Left hindlimb (tissue), 1 donor: ENCODE measurements at places on chromosomes 7 and 10.

DNA sequence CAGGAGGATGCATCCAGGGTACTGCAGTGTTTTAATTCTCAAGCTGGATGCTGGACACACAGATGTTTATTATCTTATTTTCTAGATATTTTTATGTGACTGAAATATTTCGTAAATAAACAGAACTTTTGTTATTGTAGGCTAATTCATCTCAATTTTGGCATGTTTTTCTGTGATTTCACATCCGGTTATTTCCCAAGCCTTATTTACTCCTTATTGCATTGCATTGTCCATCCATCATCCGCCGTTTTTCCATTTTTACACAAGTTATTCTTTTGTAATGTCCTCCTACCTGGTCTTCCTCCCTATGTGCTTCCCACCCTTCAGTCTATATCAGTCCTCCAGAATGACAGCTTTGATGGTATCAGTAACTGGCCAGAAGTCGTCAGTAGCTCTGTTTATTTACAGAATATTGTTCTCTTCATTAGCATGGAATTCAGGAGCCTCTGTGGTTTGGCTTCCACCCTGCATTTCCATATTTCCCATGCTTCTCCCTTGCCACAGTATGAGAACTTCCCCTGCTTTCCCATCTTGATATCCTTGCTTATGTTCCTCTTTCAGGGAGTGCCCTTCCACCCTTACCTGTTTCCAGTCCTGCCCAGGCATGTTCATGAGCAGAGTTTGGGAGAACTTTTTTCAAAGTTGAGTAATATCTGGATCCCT, 16.1 kb downstream of the GNAI1 start:
- DNase-seq = no peak

- no peak for DNase-seq
These were observed 504.4 kb downstream of the LRMDA start for GRCh38 chr10:75935650-75936400.

DNA sequence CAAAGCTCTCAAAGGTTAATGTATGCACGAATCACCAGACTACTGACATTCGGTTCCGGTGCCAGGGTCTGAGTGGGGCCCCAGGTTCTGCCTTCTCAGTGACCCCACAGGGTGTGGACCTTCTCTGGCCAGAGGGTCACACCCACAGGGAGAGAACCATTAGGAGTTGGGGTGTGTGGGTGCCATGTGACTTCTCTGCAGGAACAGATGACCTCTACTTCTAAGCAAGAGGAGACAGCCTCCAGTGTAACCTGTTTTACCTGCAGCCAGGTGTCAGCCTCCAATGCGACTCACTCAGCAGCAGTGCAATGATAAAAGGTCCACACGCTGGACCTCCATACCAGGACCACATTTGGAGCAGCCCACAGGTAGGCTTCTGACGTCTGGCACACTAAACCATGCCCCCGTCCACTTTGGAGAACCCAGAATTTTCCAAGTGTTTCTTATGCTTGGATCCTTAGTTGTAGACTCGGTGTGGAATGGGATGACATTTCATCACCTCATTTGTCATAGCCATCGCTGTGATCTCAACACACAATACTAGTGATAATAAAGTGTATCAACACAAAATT, 16.2 kb upstream of the INSIG1 start:
- no peak for DNase-seq

- DNase-seq = no peak
These were observed 23.7 kb downstream of the SLC29A3 start for GRCh38 chr10:71342573-71343391.

DNA sequence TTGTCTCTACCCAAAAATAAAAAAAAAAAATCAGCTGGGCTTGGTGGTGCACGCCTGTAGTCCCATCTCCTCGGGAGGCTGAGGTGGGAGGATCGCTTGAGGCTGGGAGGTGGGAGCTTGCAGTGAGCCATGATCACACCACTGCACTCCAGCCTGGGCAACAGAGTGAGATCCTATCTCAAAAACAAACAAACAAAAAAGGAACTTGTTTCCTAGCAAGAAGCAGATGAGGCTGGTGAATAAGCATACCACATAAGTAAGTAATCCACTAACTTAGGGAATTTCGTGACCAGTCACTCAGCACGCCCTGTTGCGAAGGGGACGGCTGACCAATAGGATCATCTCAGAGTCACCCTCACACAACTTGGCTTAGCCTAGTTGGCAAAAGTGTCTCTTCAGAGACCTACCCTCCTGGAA, 64.6 kb downstream of the CUX1 start:
- no peak for DNase-seq

DNA sequence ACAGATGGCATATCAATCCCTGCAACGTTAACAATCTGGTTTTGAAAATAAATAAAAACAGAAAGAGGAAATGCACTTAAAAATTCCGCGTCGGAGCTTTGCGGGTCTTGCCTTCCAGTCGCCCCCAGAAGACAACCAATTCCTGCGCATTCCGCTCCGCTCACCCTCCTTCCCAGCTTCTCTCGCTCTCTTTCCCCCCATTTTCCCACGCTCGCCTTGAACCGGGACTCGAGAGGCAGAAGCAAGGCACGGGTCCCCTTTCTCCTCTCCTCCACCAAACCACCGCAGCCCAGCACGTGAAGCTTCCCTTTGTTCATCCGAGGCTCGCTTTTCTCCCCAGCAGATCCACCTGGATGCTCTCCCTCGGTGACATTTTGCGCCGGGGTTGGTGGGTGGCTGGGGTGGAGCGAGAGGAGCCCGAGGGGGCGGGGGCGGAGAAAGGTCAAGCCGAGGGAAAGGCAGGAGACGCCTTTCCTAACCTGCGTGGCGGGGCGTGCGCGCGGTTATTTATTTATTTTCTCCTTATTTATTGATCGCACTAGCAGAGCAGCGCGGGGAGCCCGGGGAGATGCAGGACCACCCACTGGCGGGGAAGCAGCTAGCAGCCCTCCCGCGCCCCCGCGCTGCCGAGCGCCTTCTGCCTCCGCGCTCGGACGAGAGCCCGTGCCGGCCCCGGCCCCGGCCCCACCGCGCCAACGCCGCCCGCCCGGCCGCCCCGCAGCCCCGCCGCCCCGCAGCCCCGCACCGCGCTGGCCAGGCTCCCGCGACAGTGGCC, at the start of gene KCND2:
TSS of gene KCND2 (plus strand) at position 475 of the 775 bp plus-strand sequence.
- peak; percentile 41 for DNase-seq

GRCh38 chr10:35152992-35153391, 26.3 kb downstream of the CREM start:
- DNase-seq = no peak

GRCh38 chr10:114233482-114233881, 5.6 kb upstream of the VWA2 start:
- no peak for DNase-seq

DNA sequence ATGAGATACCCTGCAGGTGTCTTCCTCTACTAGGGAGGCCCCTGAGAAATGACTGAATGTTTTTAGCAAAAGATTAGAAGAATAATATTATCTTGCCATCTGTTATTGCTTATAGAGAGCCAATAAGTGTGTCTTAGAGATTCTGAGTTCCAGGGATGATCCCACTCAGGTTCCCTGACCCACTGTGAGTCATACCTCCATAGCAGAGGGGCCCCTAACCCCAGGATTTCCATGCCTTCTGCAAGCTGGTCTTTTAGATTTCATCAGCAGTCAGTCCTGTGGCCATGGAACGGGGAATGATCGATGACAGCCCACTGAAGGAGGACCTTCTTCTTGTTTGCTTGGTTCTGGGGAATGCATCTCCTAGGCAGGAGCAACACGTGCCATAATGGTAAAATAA, 333.4 kb downstream of the KCNMA1 start:
- no peak for DNase-seq

DNA sequence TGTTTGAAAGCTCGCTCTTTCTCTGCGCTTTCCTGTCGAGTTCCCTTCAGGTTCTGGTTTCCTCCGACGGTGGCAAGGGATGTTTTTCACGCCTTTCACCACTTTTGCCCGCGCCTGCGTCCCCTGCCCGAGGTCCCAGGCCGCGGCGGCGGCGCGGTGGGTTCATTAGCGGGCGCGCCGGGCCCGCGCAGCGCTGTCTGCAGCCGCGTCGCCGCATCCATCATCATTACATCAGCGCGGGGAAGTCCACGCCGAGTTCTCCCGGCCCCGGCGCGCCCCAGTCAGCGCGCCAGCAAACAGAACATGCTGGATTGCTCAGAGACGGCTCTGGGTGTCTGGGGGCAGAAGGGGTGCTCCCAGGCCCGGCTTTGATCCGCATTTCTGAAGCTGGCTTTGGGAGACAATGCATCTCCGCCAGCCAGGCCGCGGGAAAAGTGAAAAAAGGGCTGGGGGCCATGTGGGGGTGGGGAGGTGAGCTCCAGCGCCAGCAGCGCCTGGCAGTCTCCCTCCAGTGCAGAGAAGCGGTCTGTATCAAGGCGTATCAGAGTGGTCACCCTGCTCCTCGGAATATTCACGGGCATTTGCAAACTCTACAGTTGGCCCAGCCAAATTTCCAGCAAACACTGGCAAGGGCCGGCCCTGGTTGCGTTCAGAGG, 8.9 kb downstream of the GLI3 start:
- DNase-seq = peak; percentile 51

GRCh38 chr7:82675396-82675795, 231.8 kb upstream of the CACNA2D1 start:
- DNase-seq = no peak

- no peak for DNase-seq
These were observed 23.8 kb downstream of the SUFU start for GRCh38 chr10:102527546-102527945.

DNA sequence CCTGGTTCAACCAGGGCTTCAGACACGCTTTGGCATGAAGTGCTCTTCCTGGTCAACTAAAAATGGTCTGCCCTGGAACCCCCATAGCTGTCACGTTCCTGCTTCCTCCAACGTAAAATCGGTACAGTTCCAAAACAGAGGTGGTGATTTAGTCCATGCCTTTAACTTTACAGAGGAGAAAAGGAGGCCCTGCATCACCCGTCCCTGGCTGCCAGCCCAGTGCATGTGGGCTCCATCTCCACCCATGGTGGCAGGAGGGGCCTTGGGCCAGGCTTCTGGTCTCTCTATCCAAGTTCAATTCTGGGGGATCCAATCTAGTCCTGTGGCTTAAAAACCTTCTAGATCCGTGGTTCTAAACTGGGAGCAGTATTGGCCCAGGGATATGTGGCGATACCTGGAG, 18.7 kb downstream of the ECHDC3 start:
- DNase-seq = no peak

GRCh38 chr7:92584953-92585352, 5.2 kb downstream of the FAM133B start:
- DNase-seq = no peak

GRCh38 chr7:113756250-113756649, 162.6 kb downstream of the PPP1R3A start:
- DNase-seq = no peak

DNA sequence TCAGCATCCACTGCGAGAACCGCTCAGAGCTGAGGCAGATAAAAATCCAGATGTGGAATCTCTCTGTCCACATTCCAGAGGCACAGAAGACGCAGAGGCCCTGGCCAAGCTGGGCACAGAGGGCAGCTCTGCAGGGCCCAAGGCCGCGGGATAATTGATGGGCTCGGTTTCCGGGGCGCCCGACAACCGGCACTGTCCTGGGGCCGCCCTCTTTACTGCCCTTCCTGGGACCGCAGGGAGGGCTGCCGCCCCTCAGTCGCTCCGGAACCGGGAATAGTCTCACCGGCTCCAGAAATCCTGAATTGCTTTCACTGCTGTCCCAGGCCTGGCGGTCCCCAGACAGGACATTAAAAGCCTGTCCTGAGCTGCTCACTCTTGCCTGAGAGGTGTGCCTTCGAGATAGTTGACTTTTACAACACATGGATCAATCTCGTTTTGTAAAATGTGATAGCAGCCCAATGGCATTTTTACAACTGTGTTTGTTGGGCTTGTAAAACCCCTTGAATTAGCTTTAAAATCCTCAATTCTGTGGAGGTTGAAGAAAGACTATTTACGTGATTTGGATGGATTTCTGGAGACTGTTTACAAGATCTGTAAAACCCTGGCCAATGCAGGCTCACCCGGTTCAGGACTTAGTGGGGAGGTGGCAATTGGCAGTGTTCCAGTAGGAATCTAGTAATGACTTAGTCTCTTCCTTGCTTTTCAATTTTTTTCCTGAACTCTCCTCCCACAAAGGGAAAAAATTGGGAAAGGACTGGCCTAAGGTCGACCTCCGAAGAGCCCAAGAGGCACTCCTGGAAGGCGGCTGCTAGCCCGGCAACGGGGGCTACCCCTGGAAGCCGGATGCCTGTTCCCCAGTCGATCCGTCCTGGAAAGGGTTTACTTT, 1.4 kb upstream of the HOXA6 start:
- peak; percentile 59 for DNase-seq

GRCh38 chr7:153522261-153522660, 529.9 kb upstream of the DPP6 start:
- no peak for DNase-seq

DNA sequence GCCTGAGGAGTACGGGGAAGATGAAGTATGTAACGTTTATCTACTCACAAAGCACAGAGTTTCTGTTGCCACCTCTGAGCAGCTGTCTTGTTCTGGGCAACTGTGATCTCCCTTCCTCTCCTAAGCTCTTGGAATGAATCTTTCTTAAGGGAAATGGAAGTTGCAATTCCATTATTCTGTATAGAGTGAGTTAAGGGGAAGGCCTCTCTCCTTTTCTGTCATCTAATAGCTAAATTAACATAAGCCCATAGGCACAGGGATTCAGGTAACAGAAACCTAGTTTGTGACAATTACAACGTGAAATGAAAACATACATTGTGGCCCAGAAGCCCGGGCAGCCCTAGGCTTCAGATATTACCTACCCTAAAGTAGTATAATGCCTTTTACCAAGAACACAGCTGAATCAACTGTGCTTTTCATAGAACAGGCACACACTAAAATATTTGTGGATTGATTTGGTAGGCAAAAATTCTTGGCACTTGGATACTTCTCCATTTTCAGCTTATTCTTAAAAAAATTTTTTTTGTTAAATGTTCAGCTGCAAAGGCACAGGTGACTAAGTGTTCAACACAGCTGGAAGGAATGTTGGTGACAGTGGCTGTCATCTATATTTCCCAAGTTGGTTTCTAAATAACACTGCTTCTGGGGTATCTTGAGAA, 3.8 kb upstream of the PDCD4 start:
- DNase-seq = no peak

DNA sequence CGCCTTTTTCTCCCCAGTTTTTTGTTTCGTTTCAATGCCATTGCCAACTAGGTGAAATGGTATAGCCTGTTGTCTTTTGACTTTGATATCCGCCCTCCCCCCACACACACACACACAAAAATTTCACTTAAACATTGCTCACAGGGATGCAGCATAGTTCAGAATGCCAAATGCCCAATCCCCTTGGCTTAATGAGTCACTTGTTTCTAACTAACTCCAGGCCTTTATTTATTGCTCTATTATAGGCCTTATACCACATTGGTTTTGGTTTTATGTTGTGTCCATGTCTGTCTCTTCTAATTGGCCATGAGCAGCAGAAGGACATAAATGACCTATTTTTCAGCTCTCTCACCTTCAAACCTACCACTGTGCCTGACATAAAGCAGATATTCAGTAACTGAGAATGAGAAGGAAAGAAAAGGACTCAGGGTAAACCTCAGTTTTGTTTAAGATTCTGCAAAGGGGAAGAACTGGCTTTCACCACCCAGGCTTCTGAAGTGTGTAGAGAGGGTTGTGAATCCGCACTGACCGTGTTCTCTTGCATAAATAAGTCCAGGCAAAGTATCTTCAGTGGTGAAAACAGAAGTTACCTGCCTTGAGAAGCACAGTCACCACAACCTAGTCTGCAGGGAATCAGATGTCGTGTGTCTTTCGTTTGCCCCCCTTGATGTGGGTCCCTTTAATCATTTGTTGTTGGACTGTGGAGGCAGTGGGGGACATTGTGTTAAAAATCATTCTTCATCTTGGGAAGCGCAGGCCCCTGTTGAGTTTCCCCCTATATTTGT, 139.8 kb downstream of the CELF2 start:
- no peak for DNase-seq
